Lung (tissue), 17 donors: ENCODE measurements at places on chromosomes 5 and 9. TPM values are rescaled to one million over a fixed set of nuclear protein-coding genes. Genes with fewer than 3 reads are reported as not detected.

Gene TLN1
- polyA plus RNA-seq, result 319 TPM

Gene MEIKIN
- 0.32 TPM for polyA plus RNA-seq

Gene GRXCR2
- polyA plus RNA-seq, result not detected

Gene MARVELD2
- polyA plus RNA-seq, result 5.6 TPM

Gene CDKN2B
- polyA plus RNA-seq, result 9.3 TPM

Gene OGN
- polyA plus RNA-seq, result 0.54 TPM

Gene PCDHGC5
- 0.14 TPM for polyA plus RNA-seq

Gene FAM163B
- polyA plus RNA-seq, result 0.16 TPM

Gene SETX
- polyA plus RNA-seq, result 23.8 TPM

Gene PKD2L2
- not detected for polyA plus RNA-seq

Gene FBP1
- 69.3 TPM for polyA plus RNA-seq
